ENCODE measurements at places on chromosomes 12 and 14.

- no peak for DNase-seq
Measured at GRCh38 chr14:80549141-80549540, 337.8 kb upstream of the DIO2 start.

GRCh38 chr14:84456946-84457345 is 1073.0 kb upstream of the FLRT2 start:
- DNase-seq, result no peak

GRCh38 chr12:93638954-93639353 is 38.2 kb upstream of the CRADD start:
- no peak for DNase-seq

GRCh38 chr12:57726151-57726883 is 12.2 kb downstream of the AGAP2 start:
- DNase-seq, result peak; percentile 88

DNA sequence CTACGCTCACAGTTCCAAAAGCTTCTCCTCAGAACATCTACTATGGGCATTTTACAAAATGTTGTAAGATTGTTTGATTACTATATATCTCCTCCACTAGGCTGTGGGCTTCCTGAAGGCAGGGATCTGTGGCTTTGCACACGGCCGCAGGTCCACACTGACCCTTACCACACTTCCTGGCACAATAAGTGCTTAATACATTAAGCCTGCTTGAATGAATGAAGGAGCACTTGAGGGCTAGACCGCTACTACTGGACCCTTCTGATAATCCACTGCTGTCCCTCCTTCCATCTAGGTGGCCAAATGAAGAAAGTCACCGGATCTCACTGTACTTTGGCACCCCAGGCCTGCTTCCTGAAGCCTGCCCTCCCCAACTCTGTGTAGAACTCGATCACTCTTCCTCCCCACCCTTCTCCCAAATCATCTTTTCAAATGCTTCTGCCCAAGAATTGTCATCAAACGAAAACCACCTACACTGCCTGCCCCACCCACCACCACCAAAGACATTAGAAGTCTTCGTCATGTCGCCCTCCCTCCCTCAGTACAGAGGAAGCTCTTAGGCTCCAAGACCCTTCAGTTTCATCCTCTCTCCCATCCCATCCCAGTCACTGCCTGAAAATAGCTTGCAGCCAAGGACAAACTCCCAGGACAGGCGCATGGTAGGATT is 596 bp upstream of the ZBTB39 start:
- DNase-seq, result no peak

- DNase-seq, result no peak
Measured at GRCh38 chr14:101066826-101067510, 163.4 kb upstream of the RTL1 start.

GRCh38 chr14:89531661-89532335 is 114.8 kb upstream of the FOXN3 start:
- no peak for DNase-seq

DNA sequence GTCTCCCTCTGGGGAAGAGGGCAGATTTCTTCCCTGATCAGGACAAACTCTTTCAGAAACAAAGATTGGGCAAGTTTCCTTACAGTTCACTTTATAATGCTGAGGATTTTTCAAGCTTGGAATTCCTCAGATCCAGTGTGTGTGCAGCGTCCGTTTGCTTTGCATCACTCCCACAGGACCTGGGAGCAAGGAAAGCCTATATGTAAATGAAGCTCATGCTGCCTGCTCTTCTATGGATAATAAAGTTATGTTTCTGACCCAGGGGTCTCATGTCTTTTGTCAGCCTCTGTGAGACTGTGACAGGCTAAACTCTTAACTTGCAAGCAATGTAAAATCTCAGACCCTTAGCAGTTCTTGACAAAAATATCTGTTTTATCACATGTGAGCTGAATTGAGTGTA is 41.6 kb downstream of the TRHDE start:
- no peak for DNase-seq

DNA sequence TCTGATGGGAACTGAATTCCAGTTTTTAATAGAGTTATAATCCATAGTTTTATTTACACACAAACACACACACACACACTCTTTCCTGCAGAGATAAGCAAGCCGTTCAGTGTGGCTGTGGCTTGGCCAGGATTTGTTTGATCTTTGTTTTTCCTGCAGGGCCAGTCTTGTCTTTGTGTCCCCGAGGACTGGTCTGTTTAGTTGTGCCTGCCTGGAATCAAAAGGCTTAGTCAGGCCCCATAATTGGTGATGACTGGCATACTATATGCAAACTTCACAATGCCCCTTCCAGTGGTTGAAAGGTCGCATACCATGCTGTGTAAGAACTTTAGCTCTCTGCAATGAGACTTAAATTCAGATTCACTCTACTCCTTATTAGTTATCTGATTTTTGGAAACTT is 26.0 kb downstream of the WBP11 start:
- DNase-seq, result no peak

DNA sequence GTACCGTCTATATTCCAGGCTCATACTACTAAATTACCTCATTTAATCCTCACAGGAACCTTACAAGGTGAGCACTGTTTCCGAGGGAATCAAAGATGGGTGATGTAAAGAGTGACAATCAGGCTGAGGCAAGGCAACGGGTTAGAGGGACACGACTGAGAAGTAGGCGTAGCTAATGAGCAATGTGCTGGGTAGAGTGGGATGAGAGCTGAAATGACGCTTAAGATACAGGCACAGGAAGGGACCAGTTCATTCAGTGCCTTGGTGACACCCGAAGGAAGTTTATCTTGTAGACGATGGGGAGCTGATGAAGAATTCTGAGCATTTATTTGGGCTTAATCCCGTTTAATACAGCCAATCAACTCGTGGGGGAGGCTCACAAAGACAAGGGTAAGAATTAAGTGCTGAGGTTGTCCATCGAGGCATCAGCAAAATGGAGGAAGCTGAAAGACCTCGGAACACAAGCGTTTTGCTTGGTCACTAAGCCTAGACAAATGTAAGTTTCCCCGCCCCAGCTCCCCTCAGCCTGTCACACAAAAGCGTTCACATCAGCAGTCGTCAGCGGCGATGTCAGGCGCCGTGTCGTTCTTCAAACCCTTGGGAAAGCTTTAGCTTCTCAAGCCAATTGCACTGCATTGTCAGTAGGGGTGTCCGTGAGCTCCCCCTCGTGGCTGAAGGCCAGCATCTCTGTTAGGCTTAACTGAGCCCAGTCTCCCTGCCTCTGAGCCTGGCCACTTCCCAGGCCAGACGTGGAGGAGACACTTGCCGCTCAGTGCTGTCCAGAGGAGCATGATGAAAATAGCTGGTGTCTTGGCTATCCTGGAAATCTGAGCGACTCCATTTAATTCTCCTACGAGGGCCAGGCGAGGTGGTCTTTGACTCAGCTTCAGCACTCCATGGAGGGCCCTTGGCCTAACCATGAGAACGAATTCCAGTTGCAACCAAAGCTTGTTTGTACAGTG is 288.5 kb upstream of the G2E3 start:
- DNase-seq, result peak; percentile 84

DNA sequence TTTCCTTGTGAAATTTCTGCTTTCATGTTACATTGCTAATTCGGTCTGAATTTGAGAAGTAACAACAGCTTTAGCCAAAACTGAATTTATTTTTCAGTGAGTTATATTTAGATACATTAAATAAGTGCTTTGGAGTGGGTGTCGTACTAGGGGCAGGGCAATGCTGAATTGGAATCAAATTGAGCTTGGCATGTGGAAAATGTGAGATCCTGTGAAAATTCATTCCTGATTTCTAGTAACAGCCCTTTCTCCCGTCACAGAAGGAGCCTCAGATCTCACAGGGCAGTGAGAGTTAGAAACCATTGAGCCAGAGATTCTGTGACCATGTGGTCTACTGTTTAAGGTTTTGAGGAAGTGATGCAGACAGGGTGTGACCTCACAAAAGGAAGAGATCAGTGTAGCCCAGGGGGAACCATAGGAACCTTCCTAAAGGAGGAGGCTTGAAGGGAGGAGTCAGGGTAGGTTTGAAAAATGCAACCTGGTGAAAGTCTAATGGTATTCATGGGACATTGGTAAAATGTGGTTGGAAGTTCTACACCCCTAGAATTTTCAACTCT is 1136.8 kb downstream of the AACS start:
- DNase-seq, result no peak

- peak; percentile 41 for DNase-seq
Measured at GRCh38 chr14:89507926-89508460, 91.0 kb upstream of the FOXN3 start.

GRCh38 chr12:27969624-27970400 is 2.7 kb downstream of the PTHLH start:
- DNase-seq, result peak; percentile 68

DNA sequence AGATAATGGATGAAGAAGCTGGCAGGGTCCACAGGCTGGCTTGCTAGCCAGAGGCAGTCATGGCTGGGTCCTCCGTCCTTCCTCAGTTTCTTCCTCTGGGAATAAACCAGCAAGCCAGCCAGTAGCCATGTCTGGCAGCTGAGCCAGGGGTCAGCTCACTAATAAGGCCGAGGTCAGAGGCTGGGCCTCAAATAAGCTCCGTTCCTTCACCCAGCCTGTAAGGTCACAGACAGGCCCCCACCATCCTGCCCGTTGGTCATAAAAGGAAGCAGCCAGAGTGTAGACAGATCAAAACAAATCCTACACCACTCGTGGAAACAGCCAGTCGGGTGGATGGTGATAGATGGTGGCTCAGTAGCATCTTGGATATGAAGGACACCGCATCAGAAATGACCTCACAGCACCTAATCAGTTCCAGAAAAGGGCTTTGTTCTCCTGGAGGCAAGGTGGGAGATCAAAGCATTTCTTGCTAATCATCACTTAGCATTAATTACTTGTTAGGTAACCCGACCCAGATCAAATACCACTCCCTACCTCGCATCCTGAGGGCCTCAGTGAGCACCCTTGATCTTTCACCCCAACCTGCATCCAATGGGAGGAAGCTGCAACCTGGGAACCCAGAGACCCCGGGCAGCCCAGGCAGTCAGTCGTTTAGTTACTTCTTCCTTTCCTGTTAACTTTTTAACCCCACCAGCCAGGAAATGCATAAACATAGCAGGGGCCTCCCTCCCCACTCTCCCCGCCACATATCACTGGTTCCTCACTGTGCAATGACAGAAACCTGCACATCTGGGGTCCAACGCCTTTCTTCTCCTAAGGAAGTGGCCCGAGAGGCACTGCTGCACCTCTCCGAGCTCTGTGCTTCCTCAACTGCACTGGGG is 90.2 kb downstream of the KDM2B start:
- DNase-seq, result no peak

DNA sequence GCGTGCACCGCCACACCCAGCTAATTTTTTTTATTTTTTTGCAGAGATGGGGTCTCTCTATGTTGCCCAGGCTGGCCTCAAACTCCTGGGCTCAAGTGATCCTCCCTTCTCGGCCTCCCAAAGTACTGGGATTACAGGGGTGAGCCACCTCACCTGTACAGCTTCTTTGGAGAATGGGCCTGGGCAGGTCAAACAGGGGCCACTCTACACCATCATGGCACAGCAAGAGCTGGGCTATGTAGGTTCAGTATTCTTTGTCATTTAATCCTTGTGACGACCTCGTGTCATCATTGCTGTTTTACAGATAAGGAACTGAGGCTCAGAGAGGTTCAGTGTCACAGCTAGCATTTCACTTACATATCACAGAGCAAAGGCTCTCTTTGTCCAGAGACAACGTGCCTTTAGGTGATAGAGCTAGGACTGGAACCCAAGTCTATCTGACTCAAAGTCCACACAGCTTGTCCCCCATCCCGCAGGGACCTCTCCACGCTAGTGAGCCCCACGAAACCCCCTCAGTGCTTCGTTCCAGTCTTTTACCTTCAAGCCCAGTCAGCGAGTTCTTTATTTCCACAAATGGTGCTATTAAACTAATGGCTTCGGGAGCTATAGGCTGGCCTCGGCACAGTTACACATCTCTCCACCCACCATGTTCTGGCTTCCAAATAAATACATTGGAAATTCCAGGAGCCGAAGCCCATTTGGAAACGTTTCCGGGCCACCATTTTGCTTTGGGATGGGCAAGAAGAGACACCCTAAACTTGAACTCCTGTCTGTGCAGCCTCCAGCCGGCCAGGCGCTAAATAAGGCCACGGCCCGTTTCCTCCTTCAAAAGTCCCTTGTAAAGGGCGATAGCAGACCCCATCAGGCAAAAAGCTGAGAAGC is 660 bp upstream of the MAP1LC3B2 start:
- DNase-seq, result no peak

DNA sequence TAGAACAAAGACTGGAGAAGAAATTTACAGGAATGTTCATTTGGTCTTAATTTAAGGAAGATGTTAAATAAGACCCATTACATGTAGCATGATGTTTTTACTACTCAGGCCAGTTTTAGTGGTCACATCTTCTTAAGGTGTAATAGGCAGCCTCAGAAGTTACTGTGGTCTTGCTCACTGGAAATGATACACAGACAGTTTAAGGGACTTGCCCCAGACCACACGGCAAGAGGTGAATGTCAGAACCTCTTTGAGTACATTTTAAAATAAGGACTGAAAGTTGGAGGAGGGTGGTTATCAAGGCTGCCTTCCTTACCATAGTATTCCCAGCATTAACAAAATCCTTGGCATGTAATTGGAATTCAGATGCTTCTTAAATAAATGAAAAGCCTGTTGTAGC is 37.9 kb downstream of the LRRK2 start:
- no peak for DNase-seq

GRCh38 chr14:75022655-75023054 is 19.9 kb downstream of the EIF2B2 start:
- DNase-seq, result peak; percentile 9

GRCh38 chr12:67202011-67202677 is 67.0 kb upstream of the CAND1 start:
- no peak for DNase-seq

DNA sequence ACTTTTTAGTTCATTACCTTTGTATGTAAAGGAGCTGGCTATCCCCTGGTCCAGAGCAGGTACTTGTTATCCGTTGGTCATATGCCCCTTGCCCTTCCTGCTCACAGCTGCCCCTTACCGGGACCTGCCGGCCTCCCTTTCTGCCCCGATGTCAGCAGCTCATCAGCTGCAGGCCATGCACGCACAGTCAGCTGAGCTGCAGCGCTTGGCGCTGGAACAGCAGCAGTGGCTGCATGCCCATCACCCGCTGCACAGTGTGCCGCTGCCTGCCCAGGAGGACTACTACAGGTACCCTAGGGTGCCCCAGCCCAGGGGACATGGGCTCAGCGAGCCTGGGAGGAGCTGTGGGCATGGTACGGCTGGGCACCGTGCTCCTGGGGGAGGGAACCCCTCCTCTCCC is 2.3 kb upstream of the RNU7-1 start:
- no peak for DNase-seq

DNA sequence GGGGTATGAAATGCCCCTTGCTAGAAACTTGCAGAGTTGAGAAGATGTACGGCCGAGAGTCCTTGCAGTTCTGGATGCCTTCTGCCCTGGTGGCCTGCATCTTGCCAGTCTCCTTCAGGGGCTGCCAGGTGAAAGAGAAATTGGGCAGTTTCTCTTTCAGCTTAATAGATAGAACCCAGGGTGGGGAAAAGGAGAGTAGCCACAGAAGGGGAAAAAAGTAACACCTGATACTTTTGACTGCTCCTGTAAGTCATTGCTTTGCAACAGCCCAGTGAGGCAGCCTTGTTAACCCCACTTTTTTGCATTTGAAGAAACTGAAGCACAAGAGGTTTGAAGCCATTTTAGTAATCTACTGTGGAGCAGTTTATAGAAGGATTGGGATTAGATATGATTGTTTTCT is 27.6 kb downstream of the TDP1 start:
- DNase-seq, result no peak

GRCh38 chr12:91567100-91567485 is 384.5 kb upstream of the DCN start:
- no peak for DNase-seq

- DNase-seq, result no peak
Measured at GRCh38 chr14:28576523-28576922, 190.1 kb upstream of the FOXG1 start.
